ENCODE measurements at places on chromosomes 11 and 22. TPM values are rescaled to one million over a fixed set of nuclear protein-coding genes. Genes with fewer than 3 reads are reported as not detected.

GRCh38 chr11:11510939-11511338, 110.9 kb downstream of the GALNT18 start:
- no peaks in the 10 kb centered on the region for H3K27me3 ChIP-seq
- no peak overlapping the region for H3K4me3 ChIP-seq
- H3K36me3 ChIP-seq: no peaks in the 10 kb centered on the region
- H3K4me1 ChIP-seq: no peaks in the 10 kb centered on the region
- no peak for DNase-seq
- no peak overlapping the region for H3K27ac ChIP-seq

The SLC22A12 gene
- total RNA-seq: not detected

The TBC1D10A gene
- 19.4 TPM for total RNA-seq

- peak; percentile 41 for DNase-seq
- H3K4me1 ChIP-seq: peaks cover 62% of the 10 kb centered on the region
- no peak overlapping the region for H3K4me3 ChIP-seq
Measured at GRCh38 chr11:12362857-12363256, 14.5 kb upstream of the PARVA start.

GRCh38 chr11:66692871-66693331, 15.2 kb upstream of the RBM4B start:
- H3K4me1 ChIP-seq: no peaks in the 10 kb centered on the region
- DNase-seq: no peak
- no peaks in the 10 kb centered on the region for H3K36me3 ChIP-seq
- no peak overlapping the region for H3K27ac ChIP-seq
- H3K4me3 ChIP-seq: no peak overlapping the region

The FGF19 gene
- not detected for total RNA-seq

DNA sequence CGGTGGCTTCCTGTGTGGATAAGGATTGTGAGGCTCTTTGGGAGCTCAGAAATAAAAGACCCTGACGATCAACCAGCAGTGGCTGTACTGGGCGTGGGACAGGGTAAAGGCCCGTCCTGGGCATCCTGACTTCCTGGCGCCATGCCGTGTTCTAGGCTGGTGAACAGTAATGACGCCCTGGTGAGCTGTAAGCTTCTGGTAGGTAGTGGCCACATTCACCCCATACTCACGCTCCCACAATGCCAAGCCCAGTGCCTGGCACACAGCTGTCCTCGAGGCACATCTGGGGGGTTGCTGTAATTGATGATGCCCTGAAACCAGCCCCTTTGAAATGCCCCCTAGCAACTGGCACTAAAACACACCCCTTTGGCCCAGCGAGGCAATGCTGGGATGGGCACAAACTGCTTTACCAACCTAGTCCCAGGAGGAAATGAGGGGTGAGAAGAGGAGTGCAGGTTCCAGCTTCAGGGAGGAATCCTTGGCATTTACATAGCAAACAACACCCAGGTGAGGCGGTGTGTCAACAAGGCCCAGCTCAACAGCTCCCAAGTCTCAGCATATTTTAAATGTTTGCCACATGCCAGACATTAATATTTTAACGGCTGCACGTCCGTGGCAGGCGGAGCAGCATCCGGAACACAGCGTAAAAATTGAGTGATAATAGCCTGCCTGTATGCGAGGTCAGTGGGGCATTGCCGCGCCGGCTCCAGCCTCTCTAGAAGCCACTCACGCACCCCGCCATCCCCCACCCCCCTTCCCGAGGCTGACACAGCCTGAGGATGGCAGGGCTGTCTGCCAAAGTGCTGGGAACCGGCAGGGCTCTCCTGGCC, 79.3 kb downstream of the DSCAML1 start:
- H3K4me3 ChIP-seq: no peak overlapping the region
- no peaks in the 10 kb centered on the region for H3K36me3 ChIP-seq
- H3K27me3 ChIP-seq: peaks cover 4% of the 10 kb centered on the region
- H3K27ac ChIP-seq: no peak overlapping the region

GRCh38 chr11:59008947-59009346, 69.7 kb downstream of the GLYATL1 start:
- DNase-seq: no peak
- peaks cover 14% of the 10 kb centered on the region for H3K27me3 ChIP-seq
- H3K27ac ChIP-seq: no peak overlapping the region
- H3K36me3 ChIP-seq: no peaks in the 10 kb centered on the region

GRCh38 chr11:85889676-85890579, 34.7 kb downstream of the CCDC83 start:
- H3K36me3 ChIP-seq: no peaks in the 10 kb centered on the region
- H3K27me3 ChIP-seq: peaks cover 3% of the 10 kb centered on the region
- no peaks in the 10 kb centered on the region for H3K4me1 ChIP-seq
- H3K27ac ChIP-seq: no peak overlapping the region
- no peak overlapping the region for H3K4me3 ChIP-seq

The VPS37C gene
- 8.9 TPM for total RNA-seq

The OR8A1 gene
- not detected for total RNA-seq

DNA sequence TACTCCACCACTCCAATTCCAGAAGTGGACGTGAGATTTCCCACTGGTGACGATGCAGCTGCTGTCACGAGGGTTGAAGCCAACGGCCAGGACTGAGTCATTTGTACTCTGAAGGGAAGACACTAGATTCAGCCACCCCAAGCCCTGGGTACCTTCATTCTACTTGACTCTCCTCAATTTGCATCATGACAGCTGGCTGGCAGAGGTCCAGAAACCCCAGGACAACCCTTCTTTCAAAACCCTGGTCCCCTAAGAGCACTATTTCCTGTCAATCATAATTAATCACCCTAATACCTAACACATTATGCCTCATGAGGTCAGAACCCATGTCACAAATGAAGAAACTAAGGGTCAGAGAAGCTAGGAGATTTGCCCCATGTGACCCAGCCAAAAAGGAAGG, 4.9 kb downstream of the EML3 start:
- H3K36me3 ChIP-seq: peaks cover 50% of the 10 kb centered on the region
- DNase-seq: no peak
- no peak overlapping the region for H3K4me3 ChIP-seq
- no peaks in the 10 kb centered on the region for H3K27me3 ChIP-seq

GRCh38 chr11:10301656-10302358, 3.1 kb upstream of the ADM start:
- no peak overlapping the region for H3K27ac ChIP-seq
- H3K36me3 ChIP-seq: no peaks in the 10 kb centered on the region
- no peak for DNase-seq
- peak overlapping the region; percentile 15 for H3K4me3 ChIP-seq
- peaks cover 35% of the 10 kb centered on the region for H3K4me1 ChIP-seq
- peaks cover 41% of the 10 kb centered on the region for H3K27me3 ChIP-seq

GRCh38 chr11:5300251-5300650, 1.5 kb downstream of the OR51B4 start:
- H3K4me1 ChIP-seq: no peaks in the 10 kb centered on the region
- no peak overlapping the region for H3K27ac ChIP-seq
- H3K36me3 ChIP-seq: no peaks in the 10 kb centered on the region
- no peak overlapping the region for H3K4me3 ChIP-seq

GRCh38 chr11:86630229-86630981, 42.0 kb downstream of the ME3 start:
- no peaks in the 10 kb centered on the region for H3K27me3 ChIP-seq
- H3K4me3 ChIP-seq: no peak overlapping the region
- H3K27ac ChIP-seq: no peak overlapping the region
- H3K36me3 ChIP-seq: no peaks in the 10 kb centered on the region
- DNase-seq: no peak

DNA sequence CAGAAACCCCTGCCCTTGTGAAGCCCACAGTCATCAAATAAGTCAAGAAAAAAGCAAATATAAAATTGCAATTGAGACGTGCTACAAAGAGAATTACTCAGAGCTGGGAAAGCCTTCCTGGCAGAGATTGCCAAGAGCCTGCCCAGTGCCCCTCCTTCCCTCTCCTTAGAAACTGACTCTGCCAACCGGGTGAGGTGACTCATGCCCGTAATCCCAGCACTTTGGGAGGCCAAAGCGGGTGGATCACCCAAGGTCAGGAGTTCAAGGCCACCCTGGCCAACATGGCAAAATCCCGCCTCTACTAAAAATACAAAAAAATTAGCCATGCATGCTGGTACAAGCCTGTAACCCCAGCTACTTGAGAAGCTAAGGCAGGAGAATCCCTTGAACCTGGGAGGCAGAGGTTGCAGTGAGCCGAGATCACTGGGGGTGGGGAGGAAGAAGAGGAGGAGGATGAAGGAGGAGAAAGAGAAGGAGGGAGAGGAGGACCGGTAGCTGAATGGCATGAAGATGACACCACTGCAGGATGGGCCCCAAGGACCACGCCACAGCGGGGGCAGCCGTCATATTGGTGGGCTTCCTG, 76.1 kb upstream of the RTL6 start:
- H3K36me3 ChIP-seq: no peaks in the 10 kb centered on the region
- DNase-seq: no peak
- no peaks in the 10 kb centered on the region for H3K4me1 ChIP-seq
- H3K4me3 ChIP-seq: no peak overlapping the region

The LYVE1 gene
- total RNA-seq: not detected

GRCh38 chr11:77387701-77388100, 86.2 kb downstream of the PAK1 start:
- H3K4me3 ChIP-seq: no peak overlapping the region
- no peaks in the 10 kb centered on the region for H3K27me3 ChIP-seq
- no peaks in the 10 kb centered on the region for H3K4me1 ChIP-seq
- peaks cover 15% of the 10 kb centered on the region for H3K36me3 ChIP-seq

- H3K27me3 ChIP-seq: no peaks in the 10 kb centered on the region
- no peaks in the 10 kb centered on the region for H3K4me1 ChIP-seq
- DNase-seq: no peak
- H3K27ac ChIP-seq: no peak overlapping the region
Measured at GRCh38 chr11:69174841-69175240, 19.1 kb downstream of the SMIM38 start.

The SCGB2A2 gene
- not detected for total RNA-seq

The CDC42EP2 gene
- total RNA-seq: 0.57 TPM

The POTEH gene
- total RNA-seq: not detected

The GUCY1A2 gene
- not detected for total RNA-seq

- no peaks in the 10 kb centered on the region for H3K36me3 ChIP-seq
- H3K4me3 ChIP-seq: no peak overlapping the region
- H3K27me3 ChIP-seq: peaks cover 26% of the 10 kb centered on the region
- DNase-seq: peak; percentile 97
Measured at GRCh38 chr11:34650528-34650927, 29.6 kb downstream of the EHF start.

DNA sequence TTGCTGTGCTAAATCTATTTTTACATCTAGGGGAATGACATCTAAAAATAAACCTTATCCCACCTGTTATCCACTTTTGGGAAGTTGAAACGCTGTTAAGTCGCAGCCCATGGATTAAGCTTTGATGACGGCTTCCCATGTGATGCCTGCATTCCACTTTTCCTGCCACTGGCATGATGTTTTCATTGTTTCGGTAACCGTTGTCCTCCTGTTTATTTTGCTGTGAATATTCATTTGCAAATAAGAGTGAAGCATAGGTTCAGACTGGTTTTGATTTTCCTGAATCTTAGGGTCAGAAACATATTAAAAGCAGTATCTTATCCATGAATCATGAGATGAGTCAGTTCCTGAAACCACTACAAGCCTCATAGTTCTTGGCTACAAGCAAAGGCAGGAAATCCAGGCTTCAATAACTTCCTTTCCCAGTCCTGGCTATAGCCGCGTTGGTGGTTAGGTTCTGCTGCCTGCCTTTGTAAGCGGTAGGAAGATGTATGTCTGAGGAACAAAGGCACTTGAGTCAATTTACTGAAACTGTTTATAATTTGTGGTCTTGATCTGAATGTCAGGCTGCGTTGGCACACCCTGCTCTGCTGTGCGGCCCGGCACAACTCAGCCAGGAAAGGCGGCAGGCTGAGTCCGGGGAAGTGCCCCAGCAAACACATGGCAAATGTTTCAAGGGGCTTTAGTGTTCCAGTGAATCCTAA, 19.4 kb downstream of the TEAD1 start:
- peaks cover 21% of the 10 kb centered on the region for H3K4me1 ChIP-seq
- peaks cover 73% of the 10 kb centered on the region for H3K27me3 ChIP-seq
- no peak overlapping the region for H3K4me3 ChIP-seq
- peaks cover 2% of the 10 kb centered on the region for H3K36me3 ChIP-seq
- no peak overlapping the region for H3K27ac ChIP-seq
- DNase-seq: peak; percentile 57

DNA sequence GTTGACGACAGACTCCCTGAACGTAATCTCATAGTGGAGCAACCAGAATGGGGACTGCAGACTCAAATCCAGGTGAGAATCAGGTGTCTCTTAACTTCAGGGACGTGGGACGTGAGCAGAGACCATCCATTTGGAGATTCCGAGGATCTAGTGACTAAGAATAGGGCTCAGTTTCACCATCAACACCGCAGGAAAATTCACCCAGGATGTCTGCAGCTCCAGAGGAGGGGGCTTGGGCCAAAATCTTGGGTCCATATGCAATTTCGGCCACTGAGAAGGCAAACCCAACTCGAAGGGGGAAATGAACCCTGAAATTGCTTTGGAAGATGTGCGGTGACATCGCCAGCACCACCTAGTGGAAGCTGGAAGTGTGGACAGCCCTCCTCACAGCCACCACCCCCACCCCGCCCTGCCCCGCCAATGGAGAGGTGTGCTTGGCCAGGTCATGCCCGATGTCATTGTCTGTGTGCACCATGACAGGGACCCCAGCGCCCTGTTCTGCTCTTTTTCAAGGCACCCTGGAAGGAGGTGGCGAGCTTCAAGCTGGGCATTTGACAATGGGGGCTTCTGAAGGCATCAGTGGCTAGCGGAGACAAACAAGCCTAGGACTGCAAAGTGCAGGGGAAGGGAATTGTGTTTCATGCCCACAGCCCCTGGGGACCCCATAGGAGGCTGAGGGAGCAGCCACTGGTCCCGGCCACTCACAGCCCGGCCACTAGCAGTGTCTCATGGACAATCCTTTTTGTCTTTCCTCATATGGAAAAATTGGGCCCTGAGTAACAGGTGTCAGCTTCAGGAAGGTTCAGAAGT, 24.8 kb downstream of the APOL1 start:
- H3K36me3 ChIP-seq: peaks cover 14% of the 10 kb centered on the region
- H3K4me1 ChIP-seq: peaks cover 23% of the 10 kb centered on the region
- peak; percentile 81 for DNase-seq
- peak overlapping the region; percentile 58 for H3K27ac ChIP-seq
- no peaks in the 10 kb centered on the region for H3K27me3 ChIP-seq

GRCh38 chr22:49292909-49293308, 534.8 kb downstream of the BRD1 start:
- no peak for DNase-seq
- no peak overlapping the region for H3K27ac ChIP-seq
- H3K36me3 ChIP-seq: no peaks in the 10 kb centered on the region
- H3K4me1 ChIP-seq: no peaks in the 10 kb centered on the region

GRCh38 chr11:69013009-69013951, at the start of gene MRGPRF:
Gene MRGPRF (minus strand): TSS chr11:69013246. CDS start chr11:69009901, 3,345 bp downstream.
- H3K27me3 ChIP-seq: peaks cover 17% of the 10 kb centered on the region
- no peak within 1 kb of the TSS for H3K27ac ChIP-seq
- no peaks in the 10 kb centered on the region for H3K36me3 ChIP-seq
- DNase-seq: no peak

- no peak overlapping the region for H3K4me3 ChIP-seq
- DNase-seq: no peak
- H3K27ac ChIP-seq: no peak overlapping the region
- H3K36me3 ChIP-seq: no peaks in the 10 kb centered on the region
Measured at GRCh38 chr22:38623351-38623750, 32.8 kb downstream of the FAM227A start.

GRCh38 chr22:32603651-32604540, 129.3 kb downstream of the FBXO7 start:
- H3K4me3 ChIP-seq: no peak overlapping the region
- H3K27ac ChIP-seq: no peak overlapping the region
- H3K27me3 ChIP-seq: no peaks in the 10 kb centered on the region
- no peaks in the 10 kb centered on the region for H3K36me3 ChIP-seq
- no peak for DNase-seq
- peaks cover 5% of the 10 kb centered on the region for H3K4me1 ChIP-seq

- H3K4me3 ChIP-seq: peak overlapping the region; percentile 71
- H3K27me3 ChIP-seq: no peaks in the 10 kb centered on the region
- H3K36me3 ChIP-seq: peaks cover 79% of the 10 kb centered on the region
- peaks cover 99% of the 10 kb centered on the region for H3K4me1 ChIP-seq
- no peak overlapping the region for H3K27ac ChIP-seq
Measured at GRCh38 chr11:61111786-61112517, 9.7 kb downstream of the CD5 start.

Measured in activated naive CD4-positive, alpha-beta T cell treated with anti-CD3 and anti-CD28 coated beads for 36 hours (primary cell).